ENCODE measurements at places on chromosomes 1 and 21.

DNA sequence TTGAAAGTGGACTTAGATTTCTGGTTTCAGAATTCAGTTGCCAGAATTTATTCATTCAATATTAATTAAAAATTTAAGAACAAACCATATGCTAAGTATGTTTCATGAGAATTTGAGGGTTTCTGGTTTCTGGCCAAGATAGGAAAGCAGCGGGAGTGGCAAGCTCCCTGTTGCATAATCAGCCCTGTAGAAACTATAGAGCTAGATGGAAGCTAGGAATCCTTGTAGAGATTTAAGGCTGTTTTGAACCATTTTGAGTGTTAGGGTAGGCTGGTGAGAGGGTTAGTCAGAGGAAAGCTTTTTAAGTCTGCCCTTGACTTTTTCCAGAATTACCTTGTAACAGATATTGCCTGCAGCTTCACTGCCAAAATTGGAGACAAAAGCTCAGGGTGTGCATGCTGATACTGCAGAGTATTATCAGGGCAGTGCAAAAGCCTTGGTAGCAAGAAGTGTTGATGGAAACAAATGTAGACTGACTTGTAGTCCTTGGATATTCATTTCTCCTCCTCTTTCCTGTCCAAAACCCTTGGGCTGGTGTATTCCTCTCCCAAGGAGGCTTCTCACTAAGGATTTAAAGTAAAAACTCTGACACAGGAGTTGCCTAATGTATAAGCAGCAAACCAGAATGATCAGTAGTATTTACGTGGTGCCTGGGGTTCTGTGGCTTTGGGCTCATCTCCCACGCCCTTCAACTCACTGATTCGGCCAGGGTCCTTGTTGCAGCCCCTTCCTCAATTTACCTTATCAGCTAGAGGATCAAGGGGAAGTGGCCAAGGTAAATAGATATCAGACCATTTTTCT is 12.6 kb upstream of the GIPC2 start:
- DNase-seq = no peak

DNA sequence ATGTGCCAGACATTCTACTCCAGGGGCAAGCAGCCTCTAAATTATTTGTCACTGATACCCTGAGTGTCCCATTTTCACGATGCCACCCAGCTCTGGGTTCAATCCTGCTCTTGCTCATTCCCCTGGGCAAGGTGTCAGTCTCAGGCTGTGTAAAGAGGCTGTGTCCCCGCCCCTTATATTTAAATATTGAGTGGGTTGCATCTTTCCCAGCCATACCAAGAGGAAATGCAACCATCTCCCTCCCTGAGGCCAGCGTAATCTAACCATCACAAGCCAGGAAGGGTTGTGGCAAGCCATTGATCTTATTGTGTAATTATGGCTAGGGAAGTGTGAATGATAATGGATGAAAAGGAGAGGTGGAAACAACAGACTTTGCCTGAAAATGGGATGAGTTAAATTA is 54.7 kb upstream of the CLDN14 start:
- no peak for DNase-seq

- DNase-seq = no peak
These were observed 43.4 kb downstream of the ITSN1 start for GRCh38 chr21:33685613-33686197.

DNA sequence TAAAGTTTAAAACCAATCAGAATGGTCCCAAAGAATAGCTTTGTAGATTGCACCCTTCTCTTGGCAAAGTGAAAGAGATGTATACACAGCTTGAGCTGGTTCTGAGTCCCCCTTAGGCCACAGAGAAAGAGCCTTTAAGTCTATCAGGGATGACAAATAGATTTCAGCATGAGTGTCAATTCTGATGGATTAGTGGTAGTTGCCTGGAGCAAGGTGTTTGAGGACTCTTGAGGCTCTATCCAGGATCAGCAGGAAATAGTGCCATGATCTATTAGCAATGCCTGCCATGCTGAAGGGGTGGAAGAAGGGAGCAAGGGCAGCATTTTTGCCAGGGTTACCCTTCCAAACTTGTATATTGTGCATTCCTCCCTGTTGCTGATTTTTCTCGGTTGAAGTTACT is 116.6 kb downstream of the ATG4C start:
- no peak for DNase-seq

DNA sequence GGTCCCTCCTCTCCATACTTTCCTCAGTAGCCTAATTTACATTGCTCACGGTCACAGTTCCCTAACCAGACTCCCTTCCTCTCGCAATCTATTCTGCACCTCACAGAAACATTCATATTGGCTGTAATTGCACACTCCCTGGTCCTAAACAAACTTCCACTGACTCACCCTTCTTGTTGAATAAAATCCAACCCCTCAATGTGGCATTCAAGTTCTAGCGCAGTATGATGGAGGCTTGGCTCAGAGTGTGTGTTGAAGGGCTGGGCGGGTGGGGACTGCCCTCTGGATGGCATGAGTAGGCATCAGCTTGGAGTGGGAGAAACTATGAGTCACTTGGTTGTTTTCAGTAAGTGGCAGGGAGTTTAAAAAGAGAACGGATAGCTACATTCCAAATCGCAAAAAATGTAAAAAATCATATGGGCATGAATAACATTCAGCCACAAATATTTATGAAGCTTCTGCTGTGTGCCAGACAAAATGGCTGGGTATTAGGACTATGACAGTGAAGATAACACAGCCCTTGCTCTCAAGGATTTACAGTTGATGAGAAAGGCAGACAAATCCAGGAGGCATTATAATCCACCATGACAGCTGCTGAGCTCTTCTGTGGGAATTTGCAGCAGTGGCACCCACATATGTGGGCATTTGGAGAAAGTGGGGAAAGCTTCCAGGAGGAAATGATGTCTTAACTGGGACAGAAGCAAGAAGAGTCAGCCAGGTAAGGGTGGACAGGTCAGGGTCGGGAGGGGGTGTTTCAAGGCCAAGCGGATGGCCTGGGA is 42.2 kb upstream of the LYST start:
- no peak for DNase-seq

DNA sequence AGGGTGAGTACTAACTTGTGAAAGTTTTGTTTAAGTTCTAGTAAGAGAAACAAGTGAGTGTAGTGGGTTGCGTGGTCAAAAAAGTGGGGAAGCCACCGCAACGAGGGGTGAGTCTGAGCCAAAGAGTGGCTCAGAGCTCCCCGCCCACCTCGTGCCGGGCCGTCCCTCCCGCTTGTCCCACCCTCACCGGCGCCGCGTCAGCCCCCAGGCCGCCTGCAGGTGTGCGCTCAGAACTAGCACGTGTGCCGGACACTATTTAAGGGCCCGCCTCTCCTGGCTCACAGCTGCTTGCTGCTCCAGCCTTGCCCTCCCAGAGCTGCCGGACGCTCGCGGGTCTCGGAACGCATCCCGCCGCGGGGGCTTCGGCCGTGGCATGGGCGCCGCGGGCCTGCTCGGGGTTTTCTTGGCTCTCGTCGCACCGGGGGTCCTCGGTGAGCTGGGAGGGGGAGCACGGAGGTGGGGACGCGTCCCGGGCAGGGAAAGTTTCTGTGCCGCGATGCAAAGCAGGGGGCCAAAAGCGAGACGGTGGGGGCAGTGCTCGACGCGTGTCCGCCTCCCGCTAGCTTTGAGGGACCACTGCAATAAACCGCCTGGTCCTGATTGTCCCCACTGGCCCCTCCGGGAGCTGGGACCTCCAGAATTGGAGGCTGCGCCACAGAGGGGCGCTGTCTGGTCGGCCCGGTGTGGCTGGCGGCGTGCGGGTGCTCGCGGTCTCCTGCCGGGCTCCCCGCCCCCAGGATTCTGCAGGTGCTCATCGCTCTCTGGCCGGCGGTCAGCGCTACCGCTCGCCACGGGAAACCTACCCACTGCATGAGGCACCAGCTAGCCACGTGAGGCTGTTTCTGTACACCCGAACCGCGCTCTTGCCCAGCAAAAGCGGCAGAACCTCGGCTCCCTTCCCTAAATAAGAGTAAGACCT is at the start of gene CR2:
Gene CR2, plus strand, starts transcription at position 283 of the 919 bp plus-strand sequence. Its CDS starts 91 bp downstream, at position 374.
- peak; percentile 2 for DNase-seq
